ENCODE measurements at places on chromosomes 4 and X.

GRCh38 chr4:186021461-186022167, 47.3 kb upstream of the TLR3 start:
- no peak for DNase-seq

DNA sequence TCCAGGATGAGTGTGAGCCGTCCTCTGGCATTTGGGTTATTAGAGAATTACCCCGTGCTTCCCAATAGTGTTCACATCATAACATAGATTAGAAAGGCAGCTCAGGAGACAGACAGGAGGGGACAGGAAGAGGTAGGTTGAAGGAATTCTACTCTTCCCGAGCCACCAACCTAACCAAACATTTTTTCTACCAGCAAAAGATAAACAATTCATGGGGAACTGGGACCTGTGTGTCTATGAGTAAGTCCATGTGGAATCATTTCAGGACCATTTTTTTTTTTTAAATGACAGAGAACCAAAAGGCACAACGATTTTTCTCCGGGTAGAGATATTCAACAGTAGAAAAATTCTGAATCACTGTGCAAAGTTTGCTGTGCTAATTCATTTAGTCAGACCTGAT, 174.2 kb upstream of the ETNPPL start:
- DNase-seq, result no peak

DNA sequence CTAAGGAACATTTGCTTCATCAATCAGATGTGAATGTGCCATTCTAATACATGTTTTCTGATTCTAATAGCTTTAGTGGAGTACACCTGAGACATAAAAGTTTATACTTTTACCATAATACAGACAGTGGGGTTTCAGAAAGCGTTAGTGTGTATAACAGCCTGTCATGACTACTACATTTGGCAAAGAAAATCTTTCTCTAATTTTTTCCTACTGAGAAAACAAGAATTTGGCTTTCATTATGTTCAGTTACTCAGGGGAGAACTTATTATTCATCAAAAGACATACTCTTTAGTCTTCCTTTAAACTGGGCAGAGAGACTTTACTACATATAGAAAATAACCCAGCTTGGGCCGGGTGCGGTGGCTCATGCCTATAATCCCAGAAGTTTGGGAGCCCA, 104.9 kb downstream of the PCDH18 start:
- DNase-seq, result no peak

DNA sequence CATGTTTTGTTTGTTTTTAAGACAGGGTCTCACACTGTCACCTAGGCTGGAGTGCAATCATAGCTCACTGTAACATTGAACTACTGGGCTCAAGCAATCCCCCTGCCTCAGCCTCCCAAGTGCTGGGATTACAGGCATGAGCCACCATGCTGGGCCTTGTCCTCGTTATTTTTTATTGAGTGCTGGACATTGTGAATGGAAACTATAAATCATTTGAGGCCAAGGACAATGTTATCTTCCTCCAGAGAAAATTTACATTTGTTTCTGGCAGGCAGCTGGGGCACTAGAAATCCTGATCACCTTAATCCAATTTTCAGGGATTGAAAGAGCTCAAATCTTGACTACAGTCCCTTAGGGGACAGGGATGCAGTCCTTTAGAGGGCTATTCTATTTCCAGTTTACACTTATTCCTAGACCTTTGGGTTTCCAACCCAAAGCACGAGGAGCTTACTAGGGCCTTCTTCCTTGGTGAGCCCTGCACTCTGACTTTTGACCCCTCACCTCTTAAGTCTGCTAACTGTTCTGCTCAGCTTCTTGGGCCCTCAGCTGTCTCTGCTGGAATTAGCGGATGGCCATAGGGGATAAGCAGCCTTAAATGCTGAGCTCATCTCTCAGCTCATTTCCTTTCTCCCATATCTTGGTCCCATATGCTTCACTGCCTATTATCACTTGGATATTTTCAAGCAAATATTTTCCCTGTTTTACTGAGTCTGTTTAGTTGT, 23.0 kb upstream of the PDZD4 start:
- DNase-seq, result no peak

- DNase-seq, result no peak
Observed at GRCh38 chrX:155028129-155028528, 1.5 kb downstream of the FUNDC2 start.

- no peak for DNase-seq
Observed at GRCh38 chrX:9781941-9782340, 4.3 kb upstream of the SHROOM2 start.

DNA sequence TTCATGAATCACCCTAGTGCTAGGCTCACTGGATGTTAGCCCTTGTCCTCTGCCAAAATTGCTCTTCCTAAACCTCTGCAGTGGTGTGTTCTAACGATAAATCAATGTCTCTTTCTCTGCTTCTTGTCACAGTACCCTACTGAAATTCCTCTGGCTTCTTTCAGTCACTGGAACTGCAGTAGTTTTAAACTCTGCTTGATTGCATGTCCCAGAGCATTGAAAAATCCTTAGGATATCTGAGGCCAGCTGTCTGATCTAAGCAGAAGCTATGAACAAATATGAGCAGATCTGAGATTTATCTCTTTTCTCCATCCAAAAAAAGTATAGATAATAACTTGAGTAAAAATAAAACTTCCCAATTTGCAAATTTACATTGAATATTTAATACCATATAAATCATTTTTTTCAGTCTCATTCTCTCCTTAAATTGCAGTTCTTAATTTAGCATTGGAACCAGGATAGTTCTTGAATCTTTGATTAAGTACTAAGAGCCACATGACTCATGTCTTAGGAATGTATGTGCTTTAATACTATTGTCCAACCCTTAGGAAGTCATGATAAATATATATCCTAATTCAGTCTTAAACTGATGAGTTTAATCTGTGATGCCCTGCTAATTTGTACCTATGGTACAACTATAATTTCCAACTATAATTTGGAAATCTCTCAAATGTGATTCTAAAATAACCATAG, 169.7 kb downstream of the PDHA2 start:
- no peak for DNase-seq

- DNase-seq, result no peak
Observed at GRCh38 chrX:150575419-150575814, 7.0 kb downstream of the MTM1 start.

DNA sequence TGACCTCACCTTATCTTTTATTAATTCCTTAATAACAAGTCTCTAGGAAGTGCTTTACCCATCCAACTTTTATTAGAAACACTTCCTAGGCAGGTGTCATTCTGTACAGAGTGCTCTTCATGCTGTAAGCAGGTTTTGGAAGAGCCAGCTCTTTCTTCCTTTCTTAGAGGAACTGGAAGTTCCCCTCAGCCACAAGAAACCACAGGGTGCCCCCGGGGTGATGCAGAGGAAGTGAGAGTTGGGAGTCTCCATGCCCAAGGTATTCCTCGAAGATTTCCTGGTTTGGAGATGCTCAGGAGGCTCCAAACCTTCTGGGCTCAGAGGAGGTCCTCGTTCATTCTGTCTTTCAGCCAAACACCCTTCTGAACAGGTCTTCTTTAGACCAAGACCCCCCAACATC, 83.8 kb downstream of the EGF start:
- no peak for DNase-seq

DNA sequence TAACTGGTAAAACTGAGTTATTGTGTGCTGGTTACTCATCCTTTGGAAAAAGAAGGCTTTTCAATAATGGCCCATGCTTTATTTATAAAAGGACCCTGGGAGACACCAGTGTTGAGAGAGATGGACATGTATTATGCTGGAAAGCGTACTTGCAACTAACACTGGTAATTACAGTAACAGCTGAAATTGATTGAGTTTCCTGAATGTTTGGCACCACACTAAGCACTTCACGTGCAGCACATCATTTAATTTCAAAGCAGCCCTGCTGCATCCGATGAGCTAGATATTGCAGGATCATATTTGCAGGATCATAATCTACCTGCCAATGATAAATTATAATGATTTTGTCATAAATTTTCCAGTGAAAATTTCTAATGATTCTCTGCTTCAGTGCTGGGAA, 81.5 kb downstream of the QRFPR start:
- no peak for DNase-seq

DNA sequence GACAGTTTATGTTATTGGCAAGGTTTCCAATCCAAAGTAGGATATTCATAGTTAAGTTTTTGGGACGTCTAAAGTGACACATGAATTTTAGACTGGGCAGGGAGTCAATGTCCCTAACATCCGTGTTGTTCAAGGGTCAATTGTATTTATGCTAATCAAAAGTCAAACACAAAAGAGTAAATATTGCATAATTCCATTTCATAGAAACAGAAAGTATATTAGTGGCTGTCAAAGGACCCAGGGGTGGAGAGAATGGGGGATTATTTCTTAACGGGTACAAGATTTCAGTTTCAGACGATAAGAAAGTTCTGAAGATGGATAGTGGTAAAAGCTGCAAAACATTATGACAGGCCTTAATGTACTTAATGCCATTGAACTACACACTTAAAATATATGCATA, 971.8 kb upstream of the AGA start:
- DNase-seq, result no peak

DNA sequence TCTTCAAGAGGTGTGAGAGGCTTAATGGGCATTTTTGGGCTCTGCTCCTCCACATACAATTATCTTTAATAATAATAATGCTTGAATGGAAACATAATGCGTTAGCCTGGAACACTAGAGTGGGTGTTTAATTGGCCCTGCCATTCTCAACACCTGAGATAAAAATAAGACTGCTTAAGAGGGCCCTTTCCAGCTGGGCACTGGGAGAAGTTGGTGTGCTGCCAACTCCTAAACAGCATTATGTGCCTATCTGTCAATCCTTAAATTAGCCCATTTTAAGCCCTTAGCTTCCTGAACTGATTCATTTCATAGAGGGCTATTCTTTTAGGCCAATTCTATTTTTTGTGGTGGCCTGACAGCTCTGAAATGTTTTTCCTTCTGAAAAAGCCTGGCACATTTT, 211.1 kb upstream of the ZIC3 start:
- DNase-seq, result no peak

DNA sequence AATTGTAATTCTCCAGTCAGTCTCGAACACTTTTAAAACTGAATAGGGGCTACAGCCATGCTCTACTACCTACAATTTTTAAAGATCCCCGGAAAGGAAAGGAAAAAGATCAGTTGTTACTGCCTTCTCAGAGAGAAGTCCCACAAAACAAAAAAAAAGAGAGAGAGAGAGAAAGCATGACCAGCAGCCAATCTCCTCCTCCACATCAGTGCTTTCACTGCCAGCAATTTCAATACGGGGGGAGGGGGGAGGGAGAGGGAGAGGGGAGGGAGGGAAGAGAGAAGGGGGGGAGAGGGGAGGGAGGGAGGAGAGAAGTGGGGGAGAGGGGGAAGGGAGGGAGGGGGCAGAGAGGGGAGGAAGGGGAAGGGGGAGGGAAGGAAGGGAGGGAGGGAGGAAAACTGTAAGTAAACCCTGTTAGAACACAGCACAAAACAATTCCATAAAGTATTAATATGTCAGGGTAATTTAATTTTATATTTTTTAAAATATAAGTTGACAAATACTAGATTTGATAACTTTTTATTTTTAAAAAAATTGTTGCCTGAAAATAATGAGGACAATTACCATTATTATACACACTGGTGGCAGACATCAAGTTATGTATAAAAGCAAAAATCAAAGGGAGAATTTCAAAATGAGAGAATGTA, 108.0 kb downstream of the LRBA start:
- no peak for DNase-seq

DNA sequence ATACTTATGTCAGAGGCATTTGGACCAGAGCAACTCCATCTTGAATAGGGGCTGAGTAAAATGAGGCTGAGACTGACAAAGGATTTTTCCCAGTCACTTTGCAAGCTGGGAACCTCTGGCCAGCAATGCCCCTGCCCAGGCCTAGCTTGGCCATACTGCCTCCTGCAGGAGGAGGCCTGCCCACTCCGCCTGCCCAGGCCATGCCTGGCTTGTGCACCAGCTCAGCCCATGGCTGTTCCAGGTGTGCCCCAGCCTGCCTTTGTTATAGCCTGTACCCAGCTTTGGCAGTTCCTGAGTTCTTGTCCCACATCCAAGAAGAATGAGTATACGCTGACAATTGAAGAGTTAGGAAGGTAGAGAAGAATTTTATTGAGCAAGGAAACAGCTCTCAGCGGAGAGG, 176.1 kb downstream of the AASDH start:
- DNase-seq, result no peak

GRCh38 chr4:183284965-183285364, 35.1 kb downstream of the CLDN22 start:
- DNase-seq, result no peak

GRCh38 chrX:48852857-48853256, 17.4 kb upstream of the PCSK1N start:
- DNase-seq, result no peak

- DNase-seq, result no peak
Observed at GRCh38 chr4:68183417-68183816, 53.7 kb upstream of the TMPRSS11F start.

- no peak for DNase-seq
Observed at GRCh38 chr4:128386761-128387599, 99.4 kb upstream of the PGRMC2 start.

DNA sequence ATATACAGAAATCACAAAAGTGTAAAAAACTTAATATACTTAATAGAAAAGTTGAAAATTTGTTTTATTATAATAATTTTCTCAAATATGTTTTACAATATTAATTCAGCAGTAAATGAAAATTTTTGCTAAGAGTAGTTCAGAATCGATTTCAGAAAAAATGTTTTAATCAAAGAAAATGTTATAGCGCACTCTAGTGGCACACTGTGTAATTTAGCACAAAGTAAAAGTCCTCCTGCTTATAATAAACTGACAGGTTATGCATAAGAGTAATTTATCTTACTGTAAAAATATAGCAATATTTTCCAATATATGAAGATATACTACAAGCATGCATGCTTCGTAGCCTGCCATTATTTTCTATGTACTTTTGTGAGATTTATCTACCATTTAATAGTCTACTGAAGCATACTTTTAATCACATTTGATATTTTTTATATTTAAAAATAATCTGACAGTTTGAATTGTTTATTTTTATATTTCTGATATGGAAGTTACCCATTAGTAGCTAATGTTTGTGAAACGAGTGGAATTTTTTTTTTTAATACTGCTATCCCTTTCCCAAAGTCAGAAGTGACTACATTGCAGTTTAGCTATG, 217.9 kb upstream of the KLHL4 start:
- DNase-seq, result no peak

DNA sequence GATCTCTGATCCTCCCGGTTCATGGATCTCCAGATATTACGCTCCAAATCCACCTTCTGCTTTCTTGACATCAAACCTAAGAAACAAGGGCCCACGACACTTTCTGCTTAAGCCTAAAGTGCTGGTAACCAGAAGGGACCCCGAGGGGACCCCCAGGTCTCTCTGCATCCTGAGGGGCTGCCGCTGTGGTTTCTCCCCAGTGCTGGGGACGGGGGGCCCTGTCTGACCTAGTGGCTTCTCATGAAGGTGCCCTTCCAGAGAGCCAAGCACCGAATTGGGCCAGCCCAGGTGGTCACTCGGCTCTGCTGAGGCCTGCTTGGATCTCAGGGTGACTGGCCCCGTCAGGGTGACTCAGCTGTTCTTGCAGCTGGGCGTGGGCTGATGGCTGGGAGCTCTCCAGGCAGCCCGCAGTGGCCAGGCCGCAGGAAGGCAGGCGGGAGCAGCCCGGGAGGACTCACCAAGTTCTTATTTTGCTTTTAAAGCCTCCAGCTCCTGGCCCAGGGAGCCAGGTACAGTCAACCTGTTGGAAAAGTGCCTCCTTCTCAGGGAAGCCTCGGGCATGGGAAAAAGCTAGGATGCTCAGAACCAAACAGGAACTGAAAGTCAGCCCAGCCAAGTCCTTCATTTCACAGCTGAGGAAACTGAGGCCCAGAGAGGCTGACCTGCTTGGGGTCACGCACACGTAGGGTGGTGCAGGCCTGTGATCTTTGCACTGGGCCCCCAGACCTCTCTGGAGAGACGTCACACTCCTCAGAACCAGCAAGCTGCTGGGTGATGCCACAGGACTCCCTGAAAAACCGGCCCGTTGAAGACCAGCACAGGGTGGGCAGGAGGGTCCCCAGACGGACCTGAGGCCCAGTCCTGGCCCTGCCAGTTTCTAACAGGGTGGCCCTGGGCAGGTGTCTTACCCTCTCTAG, 16.7 kb downstream of the BLOC1S4 start:
- no peak for DNase-seq
